Activated CD8-positive, alpha-beta memory T cell treated with anti-CD3 and anti-CD28 coated beads, Interleukin-2, amount 10 ng/mL, durations not matched to agents 7 days and 5 days (primary cell): ENCODE measurements at places on chromosomes 3 and 15.

GRCh38 chr3:106529738-106530137, 660.9 kb upstream of the CBLB start:
- DNase-seq = no peak
- H3K4me3 ChIP-seq = no peak overlapping the region
- H3K27ac ChIP-seq = no peak overlapping the region
- peaks cover 46% of the 10 kb centered on the region for H3K36me3 ChIP-seq

DNA sequence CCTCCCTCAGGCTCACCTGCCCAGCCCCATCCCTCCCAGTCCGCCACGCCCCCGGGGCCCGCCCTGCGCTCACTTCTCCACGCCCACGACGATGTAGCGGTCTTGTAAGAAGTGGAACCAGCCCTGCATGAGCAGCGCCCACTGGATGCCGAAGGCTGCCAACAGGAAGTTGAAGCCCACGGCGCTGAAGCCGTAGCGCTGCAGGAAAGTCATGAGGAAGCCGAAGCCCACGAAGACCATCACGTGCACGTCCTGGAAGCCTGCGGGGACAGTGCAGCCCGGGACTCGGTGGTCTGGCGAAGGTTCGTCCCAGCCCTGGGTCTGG, 9.7 kb downstream of the RHCG start:
- H3K4me1 ChIP-seq = peaks cover 4% of the 10 kb centered on the region
- peaks cover 53% of the 10 kb centered on the region for H3K27me3 ChIP-seq
- peak; percentile 53 for DNase-seq
- H3K4me3 ChIP-seq = no peak overlapping the region

GRCh38 chr15:51756482-51756881, 5.1 kb downstream of the TMOD2 start:
- DNase-seq = no peak
- H3K4me3 ChIP-seq = no peak overlapping the region
- no peak overlapping the region for H3K27ac ChIP-seq
- peaks cover 23% of the 10 kb centered on the region for H3K4me1 ChIP-seq
- H3K27me3 ChIP-seq = peaks cover 14% of the 10 kb centered on the region
- H3K36me3 ChIP-seq = peaks cover 12% of the 10 kb centered on the region

DNA sequence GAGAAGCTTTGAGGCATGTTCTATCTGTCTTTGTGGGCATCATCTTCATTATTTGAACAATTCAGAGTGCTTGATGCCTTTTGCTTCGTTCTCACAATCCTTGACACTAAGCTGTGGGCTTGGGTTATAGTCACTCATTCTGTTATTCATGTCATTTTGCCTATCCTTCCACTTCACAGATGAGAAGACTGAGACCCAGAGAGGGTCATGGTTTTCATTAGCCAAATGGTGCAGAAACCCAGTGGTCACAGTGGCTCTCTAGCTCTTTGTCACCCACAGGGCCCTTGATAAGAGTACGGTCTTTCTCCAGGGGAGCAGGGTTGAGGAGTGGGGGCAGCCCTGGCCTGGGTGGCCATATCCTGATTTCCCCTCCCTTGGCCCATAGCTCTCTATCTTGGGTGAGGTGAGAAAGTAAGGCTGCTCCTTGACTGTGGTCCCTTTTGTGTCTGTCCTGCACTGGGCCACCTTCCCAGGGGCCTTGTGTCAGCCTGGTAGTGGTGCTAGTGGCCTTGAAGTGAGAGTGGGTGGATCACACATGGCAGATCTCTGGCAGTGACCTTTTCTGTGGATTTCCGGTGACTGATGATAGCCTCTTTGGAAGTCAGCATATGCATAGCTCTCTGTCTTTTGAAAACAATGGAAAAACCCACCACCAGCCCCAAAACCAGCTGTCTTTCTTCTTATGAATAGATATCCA, 130.1 kb downstream of the IGF1R start:
- H3K4me3 ChIP-seq = no peak overlapping the region
- DNase-seq = no peak
- H3K27ac ChIP-seq = no peak overlapping the region
- peaks cover 10% of the 10 kb centered on the region for H3K27me3 ChIP-seq
- no peaks in the 10 kb centered on the region for H3K36me3 ChIP-seq

DNA sequence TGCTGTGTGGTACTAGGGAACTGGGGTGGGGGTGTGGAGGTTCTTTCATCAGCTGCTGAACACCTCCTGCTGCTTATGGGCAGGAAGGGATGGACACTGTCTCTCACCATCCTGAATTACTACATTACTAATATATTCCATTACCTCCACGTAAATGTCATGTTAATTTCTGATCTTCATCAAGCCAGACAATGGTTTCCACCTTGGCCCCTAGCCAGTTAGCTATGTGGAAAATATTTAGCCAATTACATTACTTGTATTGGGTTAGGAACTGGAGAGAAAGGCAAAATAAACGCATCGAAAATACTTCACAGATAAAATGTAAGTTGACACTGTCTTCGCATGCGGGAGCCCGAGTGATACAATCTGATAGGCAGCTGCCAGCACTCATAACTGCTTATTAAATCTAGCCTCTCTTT, 95.1 kb downstream of the FOXP1 start:
- H3K27ac ChIP-seq = no peak overlapping the region
- H3K36me3 ChIP-seq = peaks cover 23% of the 10 kb centered on the region

DNA sequence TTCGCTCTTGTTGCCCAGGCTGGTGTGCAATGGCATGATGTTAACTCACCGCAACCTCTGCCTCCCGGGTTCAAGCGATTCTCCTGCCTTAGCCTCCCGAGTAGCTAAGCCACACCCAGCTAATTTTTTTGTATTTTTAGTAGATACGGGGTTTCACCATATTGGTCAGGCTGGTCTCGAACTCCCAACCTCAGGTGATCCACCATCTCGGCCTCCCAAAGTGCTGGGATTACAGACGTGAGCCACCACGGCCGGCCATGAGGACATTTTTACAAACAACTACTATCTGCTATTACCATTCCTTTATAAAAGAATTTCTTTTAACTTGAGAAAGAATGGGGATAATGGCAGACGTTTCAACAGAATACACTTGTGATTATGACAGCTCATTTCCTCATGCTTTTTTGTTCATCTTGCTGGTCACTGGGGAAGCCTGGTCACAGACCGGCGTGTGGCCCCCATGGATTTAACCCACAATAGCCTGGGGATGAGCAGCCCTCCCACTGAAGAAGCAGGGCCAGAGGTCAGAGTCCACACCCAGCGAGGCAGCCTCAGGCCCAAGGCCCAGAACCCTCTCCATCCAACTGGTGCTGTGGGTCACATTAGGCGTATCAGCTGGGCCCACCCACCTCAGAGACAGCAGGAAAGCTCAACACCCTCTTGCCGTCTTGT, 112.0 kb downstream of the LIPC start:
- H3K4me1 ChIP-seq = peaks cover 34% of the 10 kb centered on the region
- H3K27me3 ChIP-seq = no peaks in the 10 kb centered on the region
- H3K4me3 ChIP-seq = no peak overlapping the region
- no peak for DNase-seq
- H3K36me3 ChIP-seq = peaks cover 12% of the 10 kb centered on the region

- peaks cover 62% of the 10 kb centered on the region for H3K36me3 ChIP-seq
- no peaks in the 10 kb centered on the region for H3K27me3 ChIP-seq
- peaks cover 67% of the 10 kb centered on the region for H3K4me1 ChIP-seq
- peak overlapping the region; percentile 95 for H3K4me3 ChIP-seq
- peak overlapping the region; percentile 91 for H3K27ac ChIP-seq
These were observed 4.2 kb downstream of the FURIN start for GRCh38 chr15:90872486-90873184.

GRCh38 chr3:98099848-98100247, 12.9 kb downstream of the OR5AC2 start:
- H3K27ac ChIP-seq = no peak overlapping the region
- H3K27me3 ChIP-seq = peaks cover 3% of the 10 kb centered on the region
- H3K4me1 ChIP-seq = no peaks in the 10 kb centered on the region
- H3K36me3 ChIP-seq = no peaks in the 10 kb centered on the region
- H3K4me3 ChIP-seq = no peak overlapping the region
- no peak for DNase-seq

DNA sequence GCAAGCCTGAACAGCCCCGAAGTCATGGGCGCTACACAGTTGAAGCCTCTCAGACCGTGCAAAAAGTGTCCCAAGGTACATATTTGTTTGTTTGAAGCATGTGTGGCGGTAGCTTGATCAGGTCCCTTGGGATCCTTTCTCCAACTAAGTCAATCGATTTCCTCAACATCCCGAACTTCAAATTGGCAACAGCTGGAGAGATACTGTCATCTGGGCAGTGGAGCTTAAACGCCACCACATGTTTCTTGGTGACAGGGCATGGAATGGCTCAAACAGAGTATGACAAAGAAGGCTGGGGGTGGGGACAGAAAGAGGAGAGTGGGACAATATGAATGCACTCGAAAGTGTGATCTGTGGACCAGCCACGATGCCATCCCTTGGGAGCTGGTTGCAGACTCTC, 84.9 kb upstream of the PSMD6 start:
- no peaks in the 10 kb centered on the region for H3K4me1 ChIP-seq
- no peak for DNase-seq
- peaks cover 2% of the 10 kb centered on the region for H3K27me3 ChIP-seq
- H3K36me3 ChIP-seq = no peaks in the 10 kb centered on the region
- no peak overlapping the region for H3K4me3 ChIP-seq
- H3K27ac ChIP-seq = no peak overlapping the region
